ENCODE measurements at places on chromosomes 2 and 18. TPM values are rescaled to one million over a fixed set of nuclear protein-coding genes. Genes with fewer than 3 reads are reported as not detected.

TMEM169 gene
- 0.88 TPM for total RNA-seq

SAG gene
- total RNA-seq = not detected

SPHKAP gene
- total RNA-seq = not detected

ATAD2B gene
- 18.0 TPM for total RNA-seq

GRCh38 chr2:88006912-88007439 is 9.4 kb downstream of the RNU2-63P start:
- no peaks in the 10 kb centered on the region for H3K36me3 ChIP-seq
- no peak overlapping the region for H3K4me3 ChIP-seq
- DNase-seq = no peak

- peaks cover 40% of the 10 kb centered on the region for H3K27me3 ChIP-seq
- H3K4me3 ChIP-seq = no peak overlapping the region
- H3K4me1 ChIP-seq = no peaks in the 10 kb centered on the region
- H3K36me3 ChIP-seq = no peaks in the 10 kb centered on the region
- peak; percentile 84 for DNase-seq
Observed at GRCh38 chr2:29920130-29920577, 1.2 kb downstream of the ALK start.

GRCh38 chr2:45683292-45683691 is 31.8 kb downstream of the PRKCE start:
- no peak overlapping the region for H3K4me3 ChIP-seq
- H3K36me3 ChIP-seq = no peaks in the 10 kb centered on the region
- H3K27ac ChIP-seq = no peak overlapping the region
- no peaks in the 10 kb centered on the region for H3K27me3 ChIP-seq
- DNase-seq = no peak

- H3K27me3 ChIP-seq = no peaks in the 10 kb centered on the region
- peaks cover 16% of the 10 kb centered on the region for H3K4me1 ChIP-seq
- H3K36me3 ChIP-seq = peaks cover 62% of the 10 kb centered on the region
- no peak for DNase-seq
- peak overlapping the region; percentile 78 for H3K27ac ChIP-seq
Observed at GRCh38 chr18:58541146-58541788, 87.6 kb downstream of the ALPK2 start.

- peaks cover 12% of the 10 kb centered on the region for H3K27me3 ChIP-seq
- H3K36me3 ChIP-seq = no peaks in the 10 kb centered on the region
- no peak overlapping the region for H3K4me3 ChIP-seq
- peaks cover 45% of the 10 kb centered on the region for H3K4me1 ChIP-seq
Observed at GRCh38 chr18:22346953-22347605, 70.6 kb downstream of the CTAGE1 start.

DNA sequence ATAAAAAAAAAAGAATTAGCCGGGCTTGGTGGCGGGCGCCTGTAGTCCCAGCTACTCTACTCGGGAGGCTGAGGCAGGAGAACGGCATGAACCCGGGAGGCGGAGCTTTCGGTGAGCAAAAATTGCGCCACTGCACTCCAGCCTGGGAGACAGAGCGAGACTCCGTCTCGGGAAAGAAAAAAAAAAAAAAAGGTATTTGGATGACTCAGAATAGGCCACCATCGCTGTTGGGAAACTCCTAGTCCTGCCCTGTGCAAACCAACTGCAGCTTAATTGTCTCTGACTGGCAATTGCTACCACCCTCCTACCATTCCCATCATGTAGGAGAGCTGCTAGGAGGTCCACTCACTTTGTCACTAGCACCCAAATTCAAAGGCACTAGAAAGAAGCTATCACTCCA is 43.5 kb downstream of the ATP8B1 start:
- DNase-seq = peak; percentile 37
- no peaks in the 10 kb centered on the region for H3K27me3 ChIP-seq
- H3K4me1 ChIP-seq = peaks cover 7% of the 10 kb centered on the region

DNA sequence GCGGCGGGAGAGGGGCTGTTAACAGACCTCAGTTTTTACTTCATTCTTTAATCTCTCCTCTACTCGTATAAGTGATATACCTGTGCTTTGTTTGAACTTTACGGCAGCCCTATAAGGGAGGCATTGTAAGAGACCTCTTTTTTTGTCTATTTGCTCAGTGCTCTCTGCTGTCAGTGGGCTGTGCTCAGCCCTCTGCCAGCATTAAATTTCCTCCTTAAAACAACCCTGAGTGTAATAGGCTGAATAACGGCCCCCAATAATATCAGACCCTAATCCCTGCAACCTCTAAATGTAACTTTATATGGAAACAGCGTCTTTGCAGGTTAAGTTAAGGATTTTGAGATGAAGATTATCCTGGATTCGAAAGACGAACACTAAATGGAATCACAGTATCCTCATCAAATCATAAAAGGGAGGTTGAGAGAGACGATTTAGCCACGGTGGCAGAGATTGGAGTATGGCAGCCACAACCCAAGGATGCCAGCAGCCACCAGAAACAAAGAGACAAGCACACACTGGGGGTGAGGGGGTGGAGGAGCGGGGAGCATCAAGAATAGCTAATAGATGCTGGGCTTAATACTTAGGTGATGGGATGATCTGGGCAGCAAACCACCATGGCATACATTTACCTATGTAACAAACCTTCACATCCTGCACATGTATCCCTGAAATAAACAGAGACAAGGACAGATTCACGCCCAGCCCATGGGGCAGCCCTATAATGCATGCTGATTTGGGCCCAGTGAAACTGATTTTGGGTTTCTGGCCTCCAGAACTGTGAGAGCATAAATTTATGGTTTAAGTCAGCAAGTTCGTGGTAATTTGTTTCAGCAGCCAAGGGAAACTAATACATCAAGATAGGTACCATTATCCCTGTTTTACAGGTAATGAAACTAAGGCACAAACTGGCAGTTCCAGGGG is 894 bp upstream of the FARSB start:
- H3K36me3 ChIP-seq = no peaks in the 10 kb centered on the region
- no peaks in the 10 kb centered on the region for H3K27me3 ChIP-seq
- peak overlapping the region; percentile 94 for H3K4me3 ChIP-seq

- H3K27ac ChIP-seq = no peak overlapping the region
- DNase-seq = no peak
- no peaks in the 10 kb centered on the region for H3K36me3 ChIP-seq
- H3K27me3 ChIP-seq = no peaks in the 10 kb centered on the region
- no peak overlapping the region for H3K4me3 ChIP-seq
Observed at GRCh38 chr2:126220331-126220730, 435.6 kb upstream of the GYPC start.

- H3K36me3 ChIP-seq = no peaks in the 10 kb centered on the region
- H3K27me3 ChIP-seq = no peaks in the 10 kb centered on the region
Observed at GRCh38 chr2:3603536-3604206, 8.8 kb downstream of the COLEC11 start.

DNA sequence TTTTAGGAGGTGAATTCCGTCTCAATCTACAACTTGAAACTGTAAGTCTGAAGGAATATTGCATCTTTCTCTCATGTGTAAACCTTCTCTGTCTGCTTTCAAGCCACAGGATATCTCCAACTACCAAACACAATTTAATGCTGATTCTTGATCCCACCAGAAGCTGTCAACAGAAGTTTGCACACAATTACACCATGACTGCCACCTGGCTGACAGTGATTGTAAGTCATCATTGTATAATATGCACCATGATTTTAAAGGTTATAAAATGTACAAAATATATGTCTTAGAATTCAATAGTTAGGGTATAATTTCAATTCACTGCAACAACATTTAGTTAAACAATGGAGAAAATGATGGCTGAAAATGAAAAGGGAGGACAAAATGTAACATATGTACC is 18.4 kb downstream of the PREPL start:
- H3K4me3 ChIP-seq = no peak overlapping the region
- no peaks in the 10 kb centered on the region for H3K27me3 ChIP-seq
- H3K36me3 ChIP-seq = peaks cover 50% of the 10 kb centered on the region
- peaks cover 8% of the 10 kb centered on the region for H3K4me1 ChIP-seq
- H3K27ac ChIP-seq = no peak overlapping the region

GRCh38 chr2:97708608-97709007 is 4.8 kb upstream of the ZAP70 start:
- no peaks in the 10 kb centered on the region for H3K4me1 ChIP-seq
- H3K36me3 ChIP-seq = no peaks in the 10 kb centered on the region
- DNase-seq = peak; percentile 32
- H3K4me3 ChIP-seq = no peak overlapping the region
- peaks cover 12% of the 10 kb centered on the region for H3K27me3 ChIP-seq
